ENCODE measurements at places on chromosomes 2 and 18.

DNA sequence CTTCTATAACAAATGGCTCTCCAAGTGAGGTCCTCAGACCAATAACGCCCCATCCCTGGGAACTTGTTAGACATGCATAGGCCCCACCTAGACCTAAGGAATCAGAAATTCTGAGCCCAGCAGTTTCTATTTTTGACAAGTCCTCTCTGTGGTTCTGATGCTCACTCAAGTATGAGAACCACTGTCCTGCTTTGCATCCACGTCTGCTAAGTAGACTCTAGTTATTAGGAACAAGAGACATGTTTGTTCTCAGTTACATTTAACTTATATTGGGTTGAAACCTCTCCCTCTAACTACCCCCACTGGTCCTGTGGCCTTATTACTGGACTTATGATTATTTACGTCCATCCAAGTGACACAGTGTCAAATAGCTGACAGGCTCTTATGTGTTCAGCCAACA, 70.3 kb downstream of the TMEM17 start:
- no peak for DNase-seq

GRCh38 chr2:146123714-146124113, 1603.8 kb upstream of the ZEB2 start:
- DNase-seq, result peak; percentile 21

DNA sequence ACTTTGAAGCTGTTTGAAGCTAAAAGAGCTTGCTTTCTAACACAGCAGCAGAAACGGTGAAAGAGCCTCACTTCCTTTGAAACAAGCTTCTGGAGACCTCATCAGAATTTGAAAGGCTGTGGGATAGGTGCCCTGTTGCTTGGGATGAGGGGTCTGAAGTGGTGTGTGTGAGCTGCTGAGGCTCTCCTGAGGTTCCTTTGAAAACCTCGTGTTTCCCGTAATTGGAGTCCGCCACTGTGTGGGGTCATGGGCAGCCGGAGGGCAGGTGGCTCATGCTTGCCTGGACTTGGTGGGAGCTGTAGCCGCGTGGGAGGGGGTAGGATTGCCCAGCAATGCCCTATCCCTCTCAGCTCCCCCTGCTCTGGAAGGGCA, 34.4 kb downstream of the CABLES1 start:
- no peak for DNase-seq

DNA sequence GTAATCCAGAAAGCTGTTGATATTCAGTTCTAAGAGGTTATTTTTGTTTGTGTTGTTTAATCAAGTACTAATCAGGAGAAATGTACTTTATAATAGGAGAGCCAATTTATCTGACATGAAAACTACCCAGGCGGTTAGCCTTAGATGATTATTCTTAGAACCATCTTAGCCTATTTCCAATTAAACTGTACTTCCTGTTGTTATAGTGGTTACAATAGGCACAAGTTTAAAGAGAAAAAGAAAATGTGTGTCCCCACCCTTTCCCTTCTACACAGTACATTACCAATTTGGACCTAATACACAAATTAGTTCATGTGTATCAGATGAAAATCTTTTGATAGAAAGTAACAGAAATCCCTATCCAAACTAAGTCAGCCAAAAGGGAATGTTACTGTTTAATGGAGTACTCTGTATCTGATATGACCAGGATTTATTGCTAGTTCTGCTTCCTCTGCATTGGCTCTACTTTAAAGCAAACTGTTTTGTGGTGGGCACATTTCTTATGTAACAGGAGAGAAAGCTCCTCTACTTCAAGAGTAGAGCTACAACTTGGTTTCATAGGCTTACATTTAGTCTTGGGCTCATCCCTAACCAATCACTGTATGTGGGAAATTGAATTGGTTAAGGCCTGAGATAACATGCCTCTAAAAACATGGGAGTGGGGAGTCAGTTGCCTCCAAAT, 217.9 kb downstream of the UBE2E3 start:
- no peak for DNase-seq

DNA sequence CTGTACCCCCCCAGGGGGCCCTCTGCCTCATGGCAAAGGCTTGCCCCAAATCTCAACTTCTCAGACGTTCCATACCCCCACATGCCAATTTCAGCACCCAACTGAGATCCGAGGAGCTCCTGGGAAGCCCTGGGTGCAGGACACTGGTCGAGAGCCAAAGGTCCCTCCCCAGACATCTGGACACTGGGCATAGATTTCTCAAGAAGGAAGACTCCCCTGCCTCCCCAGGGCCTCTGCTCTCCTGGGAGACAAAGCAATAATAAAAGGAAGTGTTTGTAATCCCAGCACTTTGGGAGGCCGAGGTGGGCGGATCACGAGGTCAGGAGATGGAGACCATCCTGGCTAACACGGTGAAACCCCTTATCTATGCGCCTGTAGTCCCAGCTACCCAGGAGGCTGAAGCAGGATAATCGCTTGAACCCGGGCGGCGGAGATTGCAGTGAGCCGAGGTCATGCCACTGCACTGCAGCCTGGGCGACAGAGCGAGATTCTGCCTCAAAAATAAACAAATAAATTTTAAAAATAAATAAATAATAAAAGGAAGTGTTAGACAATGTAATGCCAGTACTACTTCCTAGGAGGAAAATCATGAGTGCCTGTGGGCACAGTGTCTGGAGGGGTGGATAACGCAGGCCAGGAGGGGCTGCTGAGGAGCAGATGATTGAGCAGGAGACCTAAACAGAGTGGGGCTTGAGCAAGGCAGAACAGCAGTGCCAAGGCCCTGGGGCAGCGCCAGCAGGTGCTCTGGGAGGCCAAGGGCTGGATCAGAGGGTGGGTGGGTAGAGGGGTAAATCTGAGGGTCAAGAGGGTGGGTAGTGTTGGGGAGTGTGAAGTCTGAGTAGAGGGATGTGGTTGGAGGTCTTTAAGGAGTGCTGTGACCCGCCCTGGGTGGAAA, 4.0 kb downstream of the ALPP start:
- no peak for DNase-seq

DNA sequence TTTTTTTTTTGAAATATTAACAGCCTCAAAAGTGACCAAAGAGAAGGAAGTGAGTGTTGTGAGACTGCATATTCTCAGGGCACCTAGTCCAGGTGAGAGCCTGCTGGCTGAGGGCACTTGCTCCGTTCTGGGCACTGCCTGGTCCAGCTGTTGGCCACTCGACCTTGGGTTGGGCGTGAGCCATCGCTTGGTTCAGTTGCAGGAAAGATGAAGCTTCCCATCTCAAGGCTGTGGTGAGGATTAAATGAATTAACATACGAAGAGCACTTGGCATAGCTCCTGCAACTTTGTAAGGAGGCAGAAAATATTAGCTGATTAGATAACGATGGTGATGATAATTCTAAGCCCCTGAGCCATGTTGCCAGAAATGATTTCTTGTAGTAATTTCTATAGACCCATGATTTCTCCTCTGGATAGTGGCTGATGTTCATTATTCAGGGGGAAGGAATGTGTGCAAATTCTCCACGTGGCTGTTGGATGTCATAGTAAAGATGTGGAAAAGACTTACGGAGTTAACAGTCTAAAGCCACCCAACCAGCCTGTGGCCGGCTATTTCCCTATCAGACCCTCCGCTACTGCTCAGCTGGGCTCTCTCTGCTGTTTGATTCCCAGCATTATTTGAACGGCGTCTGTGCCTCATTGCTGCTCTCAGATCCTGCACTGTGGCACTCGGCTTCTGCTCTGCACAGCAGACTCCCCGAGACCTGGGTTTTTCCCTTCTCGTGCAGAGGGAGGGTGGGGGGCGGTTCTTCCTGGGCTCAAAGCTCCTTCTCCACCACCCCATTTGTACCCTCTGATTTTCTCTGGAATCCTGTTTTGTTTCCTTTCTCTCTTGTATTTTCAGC, 221.1 kb downstream of the GALR1 start:
- no peak for DNase-seq

- DNase-seq, result peak; percentile 87
Observed at GRCh38 chr2:28610583-28611201, 114.8 kb downstream of the PLB1 start.

DNA sequence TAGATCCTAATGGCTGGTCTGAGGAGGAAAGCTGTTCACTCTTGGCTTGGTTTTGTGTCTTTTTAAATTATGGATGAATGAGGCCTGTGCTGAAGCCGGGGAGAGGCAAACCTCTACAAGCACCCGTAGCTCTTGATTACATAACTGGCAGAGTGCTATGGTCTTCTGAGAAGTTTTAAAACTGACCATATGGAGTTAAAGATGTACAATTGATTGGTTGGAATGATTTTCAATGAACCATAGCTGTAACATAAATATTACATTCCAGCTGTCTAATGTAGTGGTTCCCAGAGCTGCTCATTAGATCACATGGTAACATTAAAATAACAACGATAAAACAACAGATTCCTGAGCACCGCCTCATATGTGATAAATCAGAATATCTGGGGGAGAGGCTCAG, 71.1 kb upstream of the MAP4K3 start:
- DNase-seq, result no peak

- no peak for DNase-seq
Observed at GRCh38 chr2:96205888-96206287, 2.7 kb downstream of the STARD7 start.
